ENCODE measurements at places on chromosomes 6 and 20.
A peak's percentile ranks its signal among the peaks of the same experiment; 100 is the strongest.

GRCh38 chr6:4564801-4565271 lies 211.4 kb upstream of the CDYL start:
- DNase-seq, result no peak

- no peak for DNase-seq
Observed at GRCh38 chr20:62570897-62571668, 71.2 kb upstream of the SLCO4A1 start.

DNA sequence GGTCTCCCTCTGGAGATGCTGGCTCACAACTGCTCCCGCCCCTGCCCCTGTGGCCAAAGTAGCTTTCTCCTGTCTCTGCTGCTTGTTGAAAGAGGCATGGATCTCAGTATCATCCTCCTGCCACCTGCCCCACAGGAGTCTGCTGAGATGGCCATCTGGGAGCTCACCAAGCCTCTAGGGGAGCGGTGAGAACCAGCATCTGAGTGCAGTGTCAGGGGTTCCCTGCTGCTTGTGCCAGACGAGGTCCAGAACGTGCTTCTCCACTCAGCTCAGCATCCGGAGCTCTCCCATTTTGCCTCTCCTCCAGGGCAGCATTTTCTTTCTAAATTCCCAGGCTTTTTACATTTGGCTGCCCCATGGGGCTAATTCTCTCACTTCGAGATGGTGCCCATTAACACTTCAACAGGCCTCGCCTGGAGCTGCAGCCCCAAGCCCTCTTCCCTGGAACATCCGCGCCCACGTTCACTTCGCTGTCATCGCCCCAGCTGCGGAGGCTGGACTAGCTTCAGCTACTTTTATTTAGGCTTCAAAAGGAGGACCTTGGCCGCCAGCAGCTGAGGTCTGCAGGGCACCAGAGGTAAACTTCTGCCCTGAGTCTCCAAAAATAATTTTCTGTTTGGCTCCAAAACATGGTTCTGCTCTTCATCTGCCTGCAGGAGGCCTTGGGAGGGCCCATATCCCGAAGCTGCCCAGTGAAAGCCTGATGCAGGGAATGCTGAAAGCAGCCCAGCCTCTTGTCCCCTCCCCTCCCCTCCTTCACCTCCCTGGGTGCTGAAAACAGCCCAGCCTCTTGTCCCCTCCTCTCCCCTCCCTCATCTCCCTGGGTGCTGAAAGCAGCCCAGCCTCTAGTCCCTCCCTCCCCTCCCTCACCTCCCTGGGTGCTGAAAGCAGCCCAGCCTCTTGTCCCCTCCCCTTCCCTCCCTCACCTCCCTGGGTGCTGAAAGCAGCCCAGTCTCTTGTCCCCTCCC lies 25.2 kb upstream of the MLN start:
- no peak for DNase-seq

DNA sequence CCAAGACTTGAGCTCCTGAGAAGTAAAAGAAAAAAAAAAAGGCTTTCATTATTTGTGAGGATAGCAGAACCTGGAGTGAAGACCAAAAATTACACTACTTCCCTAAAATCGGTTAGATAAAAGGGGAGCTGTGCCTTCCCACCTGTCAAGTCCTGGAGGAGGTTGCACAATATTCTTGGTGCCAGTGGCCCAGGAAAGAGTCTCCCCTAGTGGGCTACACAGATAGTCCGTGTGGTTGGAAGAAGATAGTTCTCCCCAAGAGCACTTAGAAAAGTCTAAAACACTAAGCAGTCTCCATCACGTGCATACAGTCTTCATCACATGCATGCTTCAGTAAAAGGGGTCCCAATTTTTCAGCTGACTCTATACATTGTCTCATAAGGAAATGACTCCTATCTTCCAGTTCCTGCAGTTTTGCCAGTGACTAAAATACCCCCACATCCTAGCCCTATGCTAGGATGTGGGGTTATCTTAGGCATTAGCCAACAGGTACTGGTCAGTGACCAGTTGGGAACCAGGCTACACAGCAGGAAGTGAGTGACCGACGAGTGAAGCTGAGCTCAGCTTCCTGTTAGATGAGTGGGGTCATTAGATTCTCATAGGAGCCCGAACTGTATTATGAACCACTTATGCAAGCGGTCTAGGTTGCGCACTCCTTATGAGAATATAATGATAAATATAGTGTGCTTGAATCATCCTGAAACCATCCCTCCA lies 199.5 kb upstream of the FAM83B start:
- no peak for DNase-seq

GRCh38 chr6:1482381-1483166 lies 93.2 kb downstream of the FOXF2 start:
- DNase-seq, result no peak

- no peak for DNase-seq
Observed at GRCh38 chr20:61809006-61809770, 256.5 kb downstream of the TAF4 start.

DNA sequence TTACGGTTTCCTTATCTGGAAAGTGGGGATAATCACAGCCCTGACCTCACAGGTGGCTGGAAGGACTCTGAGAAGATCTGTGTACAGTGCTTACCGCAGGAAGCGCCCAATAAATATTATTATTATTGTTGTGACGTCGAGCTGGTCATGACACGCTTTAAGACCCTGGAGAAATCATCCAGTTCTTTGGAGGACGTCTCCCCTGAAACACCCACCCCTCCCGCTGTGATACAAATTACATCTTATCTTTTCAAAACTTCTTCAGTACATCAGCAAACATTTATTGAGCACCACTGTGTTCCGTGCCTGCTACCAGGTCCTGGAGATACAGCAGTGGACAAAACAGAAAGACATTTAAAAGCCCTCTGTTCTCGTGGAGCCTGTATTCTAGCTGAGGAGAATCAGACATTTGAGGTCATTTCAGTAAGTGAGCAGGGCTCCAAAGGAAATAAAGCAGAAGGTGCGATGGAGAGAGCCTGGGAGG lies 118.7 kb downstream of the CEBPB start:
- no peak for DNase-seq

GRCh38 chr6:75098709-75099108 lies 107.1 kb downstream of the COL12A1 start:
- DNase-seq, result no peak

DNA sequence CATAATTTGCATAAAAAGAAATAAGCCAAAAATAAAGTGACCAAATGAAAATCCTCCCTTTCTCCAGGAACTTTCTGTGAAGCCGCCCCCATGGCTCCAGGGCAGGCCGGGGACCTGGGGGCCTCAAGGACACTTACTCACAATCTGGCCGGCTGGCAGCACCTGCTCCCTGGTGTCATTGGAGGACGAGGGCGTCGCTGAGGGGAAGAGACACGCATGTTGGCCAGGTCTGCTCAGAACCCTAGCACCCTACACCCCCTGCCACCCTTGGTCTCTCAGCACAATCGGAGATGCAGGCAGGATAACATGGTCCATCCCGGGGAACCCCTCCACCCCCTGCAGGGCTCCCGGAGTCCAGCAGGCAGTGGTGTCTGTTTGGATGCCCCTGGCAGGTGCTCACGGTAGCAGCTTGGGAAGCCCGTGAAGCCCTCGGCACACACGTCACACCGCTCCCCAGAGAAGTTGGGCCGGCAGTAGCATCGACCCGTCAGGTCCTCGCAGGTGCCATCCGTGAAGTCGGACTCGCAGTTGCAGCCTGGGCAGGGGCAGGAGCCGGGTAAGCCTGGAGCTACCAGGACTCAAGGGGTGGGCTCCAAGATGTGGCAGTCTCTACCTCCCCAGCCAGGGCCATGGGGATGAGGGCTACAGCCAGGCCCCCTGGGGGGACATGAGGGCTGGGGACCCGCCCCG lies 21.3 kb downstream of the LAMA5 start:
- DNase-seq, result no peak

- peak; percentile 63 for DNase-seq
Observed at GRCh38 chr6:3159805-3160781, 2.7 kb upstream of the TUBB2A start.

DNA sequence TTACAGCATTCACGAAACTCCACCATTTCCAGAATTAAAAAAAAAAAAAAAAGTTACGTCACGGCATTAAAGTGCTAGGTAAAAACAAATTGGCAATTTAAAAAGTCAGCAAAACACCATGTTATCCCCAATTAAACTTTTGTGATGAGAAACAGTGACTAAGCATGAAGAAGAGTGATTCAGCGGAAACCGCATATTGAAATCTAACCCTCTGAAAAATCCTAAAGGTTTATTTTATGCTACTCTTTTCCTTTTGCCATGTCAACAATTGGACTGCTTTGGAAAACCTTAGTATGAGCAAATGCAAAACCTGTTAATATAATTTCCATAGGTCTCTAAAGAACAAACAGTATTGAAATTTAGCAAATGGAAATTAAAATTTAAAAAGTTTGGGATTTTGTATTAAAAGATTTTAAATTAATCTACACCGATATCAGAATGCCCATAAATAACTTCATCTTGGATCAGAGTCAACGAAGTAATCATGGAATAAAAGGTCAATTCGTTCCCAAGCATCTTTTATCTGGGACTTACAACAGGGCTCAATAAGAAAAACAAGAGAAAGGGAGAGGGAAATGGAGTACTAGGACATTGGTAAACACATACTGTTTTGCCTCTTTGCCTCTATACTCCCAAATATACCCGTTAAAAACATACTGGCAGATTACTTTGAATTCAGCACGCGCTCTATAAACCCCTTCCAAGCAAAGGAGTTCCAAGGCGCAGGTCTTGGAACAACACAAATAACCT lies 1.1 kb downstream of the FBXO30 start:
- DNase-seq, result no peak

GRCh38 chr6:46808806-46809205 lies 15.6 kb downstream of the MEP1A start:
- no peak for DNase-seq
